Activated naive CD4-positive, alpha-beta T cell treated with anti-CD3 and anti-CD28 coated beads, Interleukin-2, amount 50 U/mL, for 72 hours (primary cell): ENCODE measurements at places on chromosomes 4 and X. TPM values are rescaled to one million over a fixed set of nuclear protein-coding genes. Genes with fewer than 3 reads are reported as not detected.

The MTTP gene
- total RNA-seq = 0.10 TPM

The RNF212 gene
- total RNA-seq = 3.5 TPM

The NXF3 gene
- not detected for total RNA-seq

The TAF7L gene
- 0.11 TPM for total RNA-seq

The UNC5C gene
- total RNA-seq = not detected

The CLDN34 gene
- not detected for total RNA-seq

The IL13RA2 gene
- total RNA-seq = not detected

The AMBN gene
- total RNA-seq = not detected

The ADH1C gene
- not detected for total RNA-seq

The PNMA5 gene
- not detected for total RNA-seq

The AFM gene
- not detected for total RNA-seq

The CXCL5 gene
- not detected for total RNA-seq

The METAP1 gene
- 71.6 TPM for total RNA-seq

The PCDH7 gene
- total RNA-seq = not detected

The STBD1 gene
- 0.19 TPM for total RNA-seq

The AKAP4 gene
- total RNA-seq = not detected

The TLL1 gene
- total RNA-seq = not detected

The RP2 gene
- total RNA-seq = 6.6 TPM

The GASK1B gene
- not detected for total RNA-seq

The EPGN gene
- total RNA-seq = not detected

The NOX1 gene
- total RNA-seq = not detected

The TLR10 gene
- not detected for total RNA-seq

The AWAT2 gene
- not detected for total RNA-seq
